Hematopoietic multipotent progenitor cell (in vitro differentiated cells): ENCODE measurements at places on chromosomes 7 and 10.
A peak's percentile ranks its signal among the peaks of the same experiment; 100 is the strongest.

GRCh38 chr10:70684839-70685454 lies 12.6 kb downstream of the ADAMTS14 start:
- no peak for DNase-seq

DNA sequence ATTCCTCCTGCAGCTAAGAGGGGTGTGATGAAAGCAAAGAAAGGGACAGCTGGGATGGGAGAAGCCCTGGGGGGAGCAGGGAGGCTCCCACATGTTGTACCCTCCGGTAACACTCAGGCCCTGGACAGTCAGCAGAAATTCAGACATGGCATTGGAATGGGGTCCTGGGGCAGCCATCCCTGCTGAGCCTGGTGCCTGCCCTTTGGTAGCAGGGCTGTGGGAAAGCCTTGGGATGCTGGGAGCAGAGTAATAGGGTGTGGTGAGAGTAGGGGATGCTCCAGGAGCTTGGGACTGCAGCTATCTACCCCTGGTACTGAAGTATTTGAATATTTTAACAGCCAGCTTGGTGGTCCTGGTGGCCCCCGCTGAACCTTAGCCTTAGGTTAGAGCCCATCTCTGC lies 56.8 kb downstream of the FAM241B start:
- no peak for DNase-seq

GRCh38 chr7:30562498-30562897 lies 32.2 kb upstream of the GARS1 start:
- DNase-seq = no peak

- no peak for DNase-seq
These were observed 236.8 kb upstream of the AOAH start for GRCh38 chr7:36961097-36961496.

DNA sequence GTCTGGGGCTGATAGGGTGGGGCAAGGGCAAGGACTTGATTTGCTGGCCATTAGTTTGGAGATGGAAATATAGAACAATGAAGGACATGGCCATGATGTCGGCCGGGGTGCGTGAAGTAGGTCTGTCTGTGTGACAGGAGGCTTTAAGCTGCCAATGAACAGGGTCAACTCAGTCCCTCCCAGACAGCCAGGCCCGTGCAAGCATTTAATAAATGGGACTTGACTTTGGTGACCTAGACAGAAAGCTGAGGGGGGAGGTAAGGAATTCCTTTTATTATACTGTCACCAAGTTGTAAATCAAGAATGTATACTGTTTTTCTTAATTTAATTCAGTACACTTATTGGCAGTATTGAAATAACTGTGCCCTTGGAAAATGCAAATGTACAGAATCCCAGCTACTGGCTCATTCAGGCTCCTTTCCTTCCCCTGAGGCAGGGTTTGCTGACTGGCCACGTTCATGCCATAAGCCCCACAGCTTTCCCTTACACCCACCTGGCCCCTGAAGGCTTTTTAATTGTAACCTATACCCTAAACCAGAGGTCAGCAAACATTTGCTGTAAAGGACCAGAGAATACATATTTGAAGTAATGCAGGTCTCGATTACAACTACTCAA lies 87.2 kb downstream of the WIPF3 start:
- no peak for DNase-seq

DNA sequence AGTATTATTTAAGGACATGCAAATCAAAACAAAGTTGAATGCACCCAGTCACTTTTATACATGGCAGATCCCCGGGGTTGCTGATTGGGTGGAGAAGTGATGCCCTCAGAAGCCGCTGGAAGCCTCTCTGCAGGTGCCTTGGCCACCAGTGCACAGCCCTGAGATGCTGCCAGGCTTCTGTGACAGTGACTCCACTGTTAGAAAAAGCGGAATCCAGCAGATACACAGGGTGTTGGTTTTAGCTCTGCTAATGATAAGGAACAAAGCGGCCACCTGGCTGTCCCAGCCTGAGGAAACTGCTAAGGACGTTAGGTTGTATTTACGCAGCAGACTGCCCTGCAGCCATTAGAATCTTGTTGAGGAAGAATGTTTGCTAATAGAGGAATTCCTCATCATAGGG lies 47.5 kb downstream of the JAKMIP3 start:
- no peak for DNase-seq

GRCh38 chr10:123904834-123905409 lies 13.3 kb upstream of the CPXM2 start:
- DNase-seq = no peak

GRCh38 chr10:35643151-35644049 lies 1.3 kb upstream of the FZD8 start:
- peak; percentile 25 for DNase-seq

- no peak for DNase-seq
These were observed 53.6 kb downstream of the COBL start for GRCh38 chr7:51262796-51263531.

- no peak for DNase-seq
These were observed 35.9 kb upstream of the ELMO1 start for GRCh38 chr7:37484426-37485073.

- no peak for DNase-seq
These were observed 38.5 kb downstream of the IGF2BP3 start for GRCh38 chr7:23431702-23432199.

- no peak for DNase-seq
These were observed 52.8 kb downstream of the AHCYL2 start for GRCh38 chr7:129277629-129278028.

- no peak for DNase-seq
These were observed 11.8 kb downstream of the DNAJB12 start for GRCh38 chr10:72342911-72343310.

GRCh38 chr10:123885406-123886170 lies 6.0 kb downstream of the CPXM2 start:
- DNase-seq = no peak

- no peak for DNase-seq
These were observed 489.8 kb downstream of the RPS24 start for GRCh38 chr10:78523453-78523852.

GRCh38 chr10:59098831-59099452 lies 77.5 kb upstream of the PHYHIPL start:
- no peak for DNase-seq

DNA sequence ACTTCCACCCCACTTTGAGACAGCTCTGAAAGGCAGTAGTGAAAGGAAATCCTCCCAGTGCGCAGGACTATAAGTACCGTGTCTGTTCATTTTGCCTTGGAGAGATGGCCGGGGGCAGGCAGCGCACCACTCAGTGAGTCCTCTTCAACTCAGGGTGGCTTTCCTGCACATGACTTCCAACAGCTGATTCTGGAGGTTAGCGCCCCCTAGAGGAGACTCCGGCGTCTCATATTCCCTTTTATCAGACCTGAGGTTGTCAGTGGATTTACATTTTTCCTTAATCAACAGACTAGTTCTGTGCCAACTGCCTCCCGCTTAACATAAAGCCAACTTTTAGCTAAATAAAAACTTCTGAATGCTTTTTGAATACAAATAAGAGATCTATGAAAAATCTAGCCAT lies 101.0 kb downstream of the HERPUD2 start:
- DNase-seq = no peak

DNA sequence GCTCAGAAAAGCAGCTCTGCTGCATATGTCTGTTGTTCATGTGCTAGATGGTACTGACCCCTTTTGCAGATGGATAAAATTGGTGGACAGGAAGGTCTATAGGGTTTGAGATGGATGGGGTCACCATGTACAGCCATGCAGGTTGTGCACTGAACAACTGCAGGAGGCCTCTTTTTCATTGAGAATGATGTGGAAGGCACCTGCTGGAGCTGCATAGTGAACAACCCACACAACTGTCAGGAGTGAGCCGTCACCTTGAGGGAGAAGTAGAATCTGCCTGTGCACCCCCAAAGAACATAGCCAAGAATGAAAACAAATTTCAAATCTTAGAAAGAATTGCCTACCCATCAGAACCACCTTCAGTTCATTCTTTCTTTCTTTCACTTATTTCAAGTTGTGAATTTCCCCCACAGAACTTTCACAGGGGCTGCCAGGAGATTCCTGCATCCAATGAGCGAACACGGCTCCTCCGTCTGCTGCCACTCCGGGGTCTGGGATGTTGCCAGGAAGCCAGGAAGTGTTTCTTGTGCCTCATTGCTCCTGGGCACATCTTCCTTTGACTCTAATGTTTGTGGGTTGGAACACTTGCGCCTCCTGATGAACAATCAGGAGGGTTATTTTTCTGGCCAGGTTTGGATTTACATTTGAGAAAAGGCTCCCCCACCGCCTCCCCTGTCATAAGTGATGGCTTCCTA lies 53.7 kb upstream of the DOCK1 start:
- no peak for DNase-seq

GRCh38 chr10:49356181-49356580 lies 39.7 kb downstream of the DRGX start:
- DNase-seq = no peak

DNA sequence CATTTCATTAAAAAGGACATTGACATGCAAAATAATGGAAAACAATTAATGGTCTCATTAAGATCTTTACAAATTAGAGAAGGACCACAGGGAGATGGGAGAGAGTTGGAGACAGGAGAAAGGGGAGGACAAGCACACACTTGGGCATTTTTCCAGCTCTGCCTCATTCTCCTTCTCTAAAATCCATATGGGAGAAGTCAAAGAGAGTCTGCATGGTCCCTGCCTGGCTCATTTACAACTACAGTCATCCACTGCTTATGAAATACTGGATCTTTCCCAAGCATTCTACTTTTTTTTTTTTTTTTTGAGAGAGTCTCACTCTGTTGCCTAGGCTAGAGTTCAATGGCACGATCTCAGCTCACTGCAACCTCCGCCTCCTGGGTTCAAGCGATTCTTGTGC lies 518.9 kb upstream of the CELF2 start:
- DNase-seq = no peak

DNA sequence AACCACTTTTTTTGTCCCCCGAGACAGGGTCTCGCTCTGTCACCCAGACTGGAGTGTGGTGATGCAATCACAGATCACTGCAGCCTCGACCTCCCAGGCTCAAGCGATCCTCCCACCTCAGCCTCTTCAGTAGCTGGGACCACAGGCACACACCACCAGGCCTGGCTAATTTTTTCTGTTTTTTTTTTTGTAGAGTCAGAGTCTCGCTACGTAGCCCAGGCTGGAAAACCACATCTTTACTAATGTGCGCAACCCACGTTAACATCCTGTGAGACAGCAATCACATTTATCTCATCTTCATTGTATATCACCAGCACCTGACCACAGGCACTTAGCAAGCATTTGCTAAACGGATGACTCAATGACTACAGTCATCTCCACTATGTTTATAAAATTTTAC lies 77.8 kb upstream of the ATP6V0A4 start:
- DNase-seq = no peak

- DNase-seq = no peak
These were observed 38.2 kb downstream of the HTRA1 start for GRCh38 chr10:122499491-122499941.

- DNase-seq = no peak
These were observed 160.1 kb downstream of the FZD1 start for GRCh38 chr7:91424371-91424770.

DNA sequence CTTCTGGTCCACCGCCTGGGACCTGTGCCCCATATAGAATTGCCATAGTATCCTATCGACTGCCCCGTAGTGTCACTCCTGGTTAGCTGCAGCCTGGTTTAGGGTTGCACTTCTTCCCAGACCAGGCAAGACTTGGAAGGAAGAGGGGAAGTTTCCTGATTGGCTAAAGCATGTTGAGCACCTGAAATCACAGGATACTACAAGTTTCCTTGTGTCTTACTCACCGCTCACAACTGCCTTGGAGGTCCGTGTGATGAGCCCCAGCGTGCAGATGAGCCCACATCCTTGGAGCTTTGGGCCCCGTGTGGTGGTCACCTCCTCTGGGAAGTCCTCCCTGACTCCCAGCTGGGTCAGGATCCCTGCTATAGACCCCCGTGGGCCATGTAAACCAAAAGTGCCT lies 73.9 kb upstream of the GTF2I start:
- no peak for DNase-seq

DNA sequence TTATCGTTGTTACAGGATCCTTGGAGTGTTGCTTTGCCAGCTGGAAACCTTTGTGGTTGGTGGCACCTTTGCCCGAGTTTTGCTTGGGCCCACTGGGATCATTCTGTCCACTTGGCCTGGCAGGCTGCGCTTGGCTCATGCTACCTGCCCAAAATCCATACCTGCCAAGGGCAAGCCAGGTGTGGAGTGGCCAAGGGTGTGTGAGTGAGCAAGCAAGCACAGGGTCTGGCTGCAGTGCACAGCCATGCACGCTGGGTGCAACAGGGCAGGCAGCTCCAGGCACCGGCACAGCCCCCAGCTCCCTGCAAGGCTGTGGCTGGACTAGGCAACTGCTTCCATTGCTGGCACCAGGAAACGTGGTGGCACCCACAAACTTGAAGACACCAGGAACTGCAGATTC lies 421.8 kb downstream of the ARL4A start:
- DNase-seq = no peak

DNA sequence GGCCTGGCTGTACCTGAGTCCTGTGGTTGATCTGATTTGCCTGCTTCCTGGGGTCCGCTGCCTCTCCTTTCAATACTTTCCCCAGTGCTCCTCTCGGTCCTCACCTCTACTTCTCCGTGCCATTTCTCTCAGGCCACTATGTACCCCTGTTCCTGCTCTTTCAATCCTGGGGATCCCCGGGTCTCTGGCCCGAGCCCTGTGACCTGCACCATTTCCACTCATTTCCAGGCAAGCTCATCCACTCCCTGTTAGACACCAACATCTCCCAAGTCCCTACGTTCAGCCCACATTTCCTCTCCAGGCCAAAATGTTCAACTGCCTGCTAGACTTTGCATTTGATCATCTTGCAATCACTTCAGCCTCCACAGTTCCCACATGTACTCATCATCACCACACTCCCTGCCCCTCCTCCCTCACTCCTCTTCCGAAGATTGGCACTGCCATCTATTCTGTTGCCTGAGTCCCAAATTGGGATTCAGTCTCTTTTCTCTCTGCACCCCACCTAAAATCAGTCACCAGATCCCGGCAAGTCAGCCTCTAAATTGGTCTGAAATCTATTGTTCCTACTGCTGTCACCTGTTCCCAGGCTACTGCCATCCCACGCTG lies 34.4 kb upstream of the ZMIZ1 start:
- no peak for DNase-seq

GRCh38 chr10:370449-370825 lies 235.2 kb downstream of the ZMYND11 start:
- no peak for DNase-seq

DNA sequence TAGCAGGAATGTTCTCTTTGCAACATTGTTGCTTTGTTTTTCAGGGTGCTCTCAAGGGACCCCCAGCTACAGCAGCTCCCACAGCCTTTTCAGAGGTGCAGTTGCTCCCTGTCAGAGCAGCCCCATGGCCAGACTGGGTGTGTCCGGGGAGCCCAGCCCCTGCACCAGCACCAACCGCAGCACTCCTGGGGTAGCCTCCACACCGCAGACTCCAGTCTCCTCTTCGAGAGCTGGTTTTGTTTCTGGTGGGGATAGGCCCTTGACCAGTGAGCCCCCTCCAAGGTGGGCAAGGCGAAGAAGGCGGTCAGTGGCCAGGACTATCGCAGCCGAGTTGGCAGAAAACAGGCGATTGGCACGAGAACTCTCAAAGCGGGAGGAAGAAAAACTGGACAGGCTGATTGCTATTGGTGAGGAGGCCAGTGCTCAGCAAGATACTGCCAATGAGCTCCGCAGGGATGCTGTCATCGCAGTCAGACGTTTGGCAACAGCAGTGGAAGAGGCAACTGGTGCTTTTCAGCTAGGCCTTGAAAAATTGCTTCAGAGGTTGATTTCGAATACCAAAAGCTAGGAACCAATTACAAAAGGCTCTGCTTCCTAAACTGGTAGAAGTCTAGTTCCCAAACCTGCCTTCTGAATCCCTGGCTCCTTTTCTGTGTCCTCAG lies 5.4 kb downstream of the HSPA14 start:
- DNase-seq = no peak

- no peak for DNase-seq
These were observed 679 bp downstream of the LRRC20 start for GRCh38 chr10:70381471-70382421.
